GM12864 (cell line): ENCODE measurements at places on chromosomes 2 and 18.

GRCh38 chr2:28263690-28264089 lies 129.0 kb upstream of the FOSL2 start:
- no peak for DNase-seq

DNA sequence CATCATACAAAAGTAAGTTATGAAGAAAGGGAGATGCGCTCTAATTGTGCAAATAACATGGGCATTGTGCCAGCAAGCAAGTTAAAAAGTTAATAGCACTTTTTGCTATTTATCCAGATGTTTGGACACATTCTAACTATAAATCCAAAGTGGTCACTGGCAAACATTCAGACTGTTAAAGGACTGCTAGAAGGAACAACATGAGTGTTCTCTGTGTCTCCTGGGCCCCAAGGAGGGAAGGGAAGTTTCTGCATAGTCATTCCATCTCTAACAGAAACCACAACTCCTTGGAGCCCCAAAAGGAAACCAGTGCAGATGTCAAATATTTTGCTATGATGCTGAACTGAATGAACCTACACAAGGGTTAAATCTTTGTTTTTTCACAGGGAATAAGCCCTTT lies 213.3 kb upstream of the HNRNPA3 start:
- DNase-seq, result peak; percentile 22

- peak; percentile 22 for DNase-seq
These were observed 300.9 kb downstream of the PHLPP1 start for GRCh38 chr18:63016270-63016669.

GRCh38 chr2:105415007-105415406 lies 16.2 kb upstream of the FHL2 start:
- no peak for DNase-seq

DNA sequence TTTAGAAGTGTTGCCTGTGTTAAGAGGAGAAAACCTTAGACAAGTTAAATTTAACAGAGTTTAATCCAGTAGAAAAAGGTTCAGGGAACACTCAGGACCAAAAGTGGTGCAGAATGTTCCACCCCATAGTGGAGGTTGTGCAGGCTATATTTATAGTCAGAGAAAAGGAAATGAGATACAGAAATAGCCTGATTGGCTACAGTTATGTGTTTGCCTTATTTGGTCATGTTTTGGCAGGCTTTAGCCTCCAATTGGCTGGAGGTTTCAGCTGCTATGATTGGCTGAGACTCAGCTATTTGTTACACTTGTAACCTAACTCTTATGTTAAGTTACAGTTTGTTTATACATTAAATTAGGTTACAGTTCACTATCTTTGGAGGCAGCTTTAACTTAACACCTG lies 4.2 kb downstream of the STAMBP start:
- no peak for DNase-seq

DNA sequence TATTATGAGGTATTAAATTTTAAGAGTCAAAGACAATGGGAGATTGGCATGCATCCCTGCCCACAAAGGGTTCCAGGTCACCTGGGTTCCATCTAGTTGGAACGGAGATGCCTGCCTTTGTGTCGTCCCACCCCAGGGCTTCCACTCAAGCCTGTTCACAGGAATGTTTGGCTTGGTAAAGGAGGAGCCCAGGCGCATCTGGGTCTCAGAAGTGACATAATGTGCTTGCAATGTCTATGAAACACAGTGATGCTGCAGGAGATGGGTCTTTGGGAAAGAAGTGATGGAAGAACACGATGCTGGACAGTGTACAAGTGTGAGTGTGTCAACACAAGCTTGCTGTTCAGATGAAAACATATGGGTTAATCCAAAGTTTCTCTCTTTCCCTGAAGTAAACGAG lies 49.6 kb upstream of the ZNF396 start:
- DNase-seq, result no peak

DNA sequence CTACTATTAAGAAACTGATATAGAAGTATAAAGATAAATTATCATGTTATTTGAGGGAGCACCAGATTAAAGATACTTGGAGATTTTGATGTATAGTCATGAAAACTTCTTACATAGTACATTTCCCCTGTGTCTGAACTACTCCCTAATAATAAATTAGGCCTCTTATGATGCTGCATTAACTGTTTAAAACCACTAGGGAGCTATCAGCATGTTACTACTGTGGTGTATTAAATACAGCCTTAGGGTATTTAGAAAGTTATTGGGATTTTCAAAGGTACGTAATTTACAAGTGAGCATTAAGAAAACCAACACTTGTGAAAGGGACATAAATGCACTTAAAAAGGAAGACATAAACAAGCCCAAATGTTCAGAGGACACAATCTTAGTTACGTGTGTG lies 714.0 kb downstream of the EPHA4 start:
- no peak for DNase-seq

GRCh38 chr2:234768608-234769196 lies 183.1 kb upstream of the SH3BP4 start:
- no peak for DNase-seq

- no peak for DNase-seq
These were observed 163.6 kb downstream of the TRABD2A start for GRCh38 chr2:84717302-84717701.

- DNase-seq, result no peak
These were observed 8.6 kb upstream of the TMEM214 start for GRCh38 chr2:27024188-27024587.

- DNase-seq, result no peak
These were observed 279.5 kb upstream of the SIX2 start for GRCh38 chr2:45288532-45289417.

GRCh38 chr18:7754725-7755181 lies 187.6 kb downstream of the PTPRM start:
- no peak for DNase-seq
